ENCODE measurements at places on chromosomes 7 and 10.

- no peak for DNase-seq
These were observed 35.4 kb downstream of the MGMT start for GRCh38 chr10:129502448-129502847.

DNA sequence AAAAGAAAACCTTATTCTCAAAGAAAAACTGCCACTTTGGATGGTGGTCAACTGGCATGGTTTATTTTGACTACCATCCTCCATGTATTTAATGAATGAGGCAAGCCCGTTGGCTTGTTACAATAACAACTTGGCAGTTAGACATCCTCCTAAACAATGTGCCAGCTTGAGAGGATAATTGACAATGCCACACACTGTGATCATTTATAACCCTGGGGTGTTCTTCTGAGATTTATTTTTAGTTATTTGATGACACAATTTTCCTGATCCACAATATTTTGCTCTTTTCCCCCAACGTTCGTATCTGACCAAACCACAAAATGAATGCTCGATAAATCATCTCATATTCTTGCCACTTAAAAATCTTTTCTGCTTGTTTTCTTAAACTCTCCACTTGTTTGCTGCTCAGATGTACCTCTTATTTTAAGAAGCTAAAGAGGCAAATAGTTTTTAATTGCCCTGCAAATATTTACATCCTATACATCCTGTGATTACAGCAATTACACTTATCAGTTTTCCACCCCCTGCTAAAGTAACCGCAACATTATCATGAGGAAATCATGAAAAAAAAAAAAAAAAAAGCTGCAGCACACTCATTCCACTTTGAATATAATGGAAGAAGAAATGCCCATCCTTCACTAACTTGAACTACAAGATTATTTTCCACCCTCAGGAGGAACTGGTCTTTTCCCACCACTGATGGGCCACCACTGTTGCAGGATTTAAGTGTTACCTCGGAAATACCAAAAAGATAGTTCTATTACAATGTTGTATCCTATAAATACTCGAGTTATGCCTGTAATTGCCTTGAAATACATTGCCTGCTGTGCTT, 119.9 kb downstream of the MBL2 start:
- DNase-seq = no peak

GRCh38 chr10:484441-484924, 205.0 kb downstream of the DIP2C start:
- DNase-seq = peak; percentile 31

GRCh38 chr7:121433775-121434174, 37.7 kb upstream of the FAM3C start:
- DNase-seq = no peak

DNA sequence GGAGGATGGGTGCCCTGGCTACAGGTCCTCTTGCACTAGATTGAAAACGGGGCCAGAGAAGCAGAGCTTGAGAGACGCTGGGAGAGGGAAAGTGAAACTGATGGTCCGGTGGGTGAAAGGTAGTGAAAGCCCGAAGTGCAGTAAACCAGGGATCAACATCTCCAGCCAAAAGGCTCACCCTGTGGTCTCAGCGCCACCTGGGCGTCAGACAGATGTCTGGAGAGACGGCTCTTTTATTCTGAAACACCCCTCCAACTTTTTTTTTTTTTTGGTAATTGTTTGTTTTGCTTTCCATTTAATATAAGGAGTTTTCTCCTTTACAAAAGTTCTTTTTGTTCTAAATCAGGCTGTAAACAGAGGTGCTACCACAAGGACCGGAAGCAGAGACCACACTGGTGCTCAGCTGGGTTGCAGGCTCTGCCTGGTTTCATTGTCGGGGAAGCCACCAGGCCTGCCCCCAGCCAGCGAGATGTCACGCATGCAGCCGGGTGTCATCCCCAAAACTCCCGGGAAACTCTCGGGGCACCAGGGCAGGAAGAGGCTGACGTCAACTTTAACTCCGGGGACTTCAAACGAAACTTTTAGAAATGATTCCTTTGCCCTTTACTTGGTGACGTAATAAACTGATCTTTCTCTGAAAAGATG, 11.2 kb downstream of the IL2RA start:
- peak; percentile 85 for DNase-seq

DNA sequence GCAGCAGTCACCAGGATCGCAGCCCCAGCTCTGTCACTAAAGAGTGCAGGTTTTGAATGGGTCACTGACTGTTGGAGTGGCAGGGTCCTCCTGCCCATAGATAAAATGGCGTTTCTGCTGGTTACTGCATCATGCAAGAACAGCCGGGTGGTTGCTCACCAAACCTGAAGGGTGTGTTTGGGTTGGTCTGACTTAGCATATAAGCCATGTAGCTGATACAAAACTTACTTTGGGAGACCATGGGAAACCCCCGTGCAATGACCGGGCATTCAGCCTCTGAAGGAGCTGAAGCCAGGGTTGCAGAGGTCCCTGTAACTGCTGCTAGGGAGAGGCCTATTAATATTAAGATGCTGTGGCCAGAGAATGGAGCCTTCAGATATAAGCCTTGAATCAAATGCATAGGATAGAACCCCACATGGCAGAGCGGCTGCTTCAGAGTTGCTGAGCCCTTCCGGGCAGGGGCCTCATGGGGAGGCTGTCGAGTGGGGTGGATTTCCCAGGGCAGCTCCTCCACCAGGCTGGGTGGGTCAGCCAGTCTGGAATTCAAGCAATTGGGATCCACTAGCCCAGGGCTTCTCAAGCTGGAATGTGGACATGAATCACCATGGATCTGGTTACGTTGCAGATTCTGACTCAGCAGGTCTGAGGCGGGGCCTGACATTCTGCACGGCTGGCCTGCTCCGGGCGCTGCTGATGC, 70.9 kb upstream of the CTBP2 start:
- no peak for DNase-seq

GRCh38 chr7:108135446-108136190, 5.5 kb upstream of the LAMB4 start:
- no peak for DNase-seq

- DNase-seq = no peak
These were observed 102.5 kb downstream of the PCLO start for GRCh38 chr7:83060218-83060617.

GRCh38 chr10:44186150-44186549, 198.7 kb downstream of the CXCL12 start:
- DNase-seq = no peak

GRCh38 chr10:122348935-122349361, 25.6 kb upstream of the PLEKHA1 start:
- no peak for DNase-seq

All from activated CD4-positive, CD25-positive, alpha-beta regulatory T cell treated with anti-CD3 and anti-CD28 coated beads, Interleukin-2, amount 50 U/mL, for 72 hours (primary cell).